ENCODE measurements at places on chromosomes 11 and 22.

DNA sequence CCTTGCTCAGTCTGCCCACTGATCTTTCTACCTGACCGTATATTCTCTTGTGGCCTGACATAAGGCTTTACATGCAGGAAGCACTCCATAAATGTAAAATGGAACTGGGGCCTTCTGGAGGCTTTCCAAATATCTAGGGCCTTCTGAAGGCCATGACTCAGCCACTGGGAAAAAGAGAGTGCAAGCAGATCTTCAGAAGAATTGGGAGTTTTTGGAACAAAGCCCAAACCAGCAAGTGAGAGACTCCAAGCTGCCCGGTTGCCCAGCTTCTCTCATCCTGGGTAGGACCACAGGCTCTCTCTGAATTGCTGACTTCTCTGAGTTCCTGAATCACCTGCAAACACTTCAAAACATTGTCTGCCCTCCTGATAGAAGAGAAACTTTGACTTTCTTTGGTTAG, 107.9 kb upstream of the BMAL1 start:
- DNase-seq: no peak

GRCh38 chr22:36532466-36532865, 3.5 kb upstream of the EIF3D start:
- DNase-seq: no peak

DNA sequence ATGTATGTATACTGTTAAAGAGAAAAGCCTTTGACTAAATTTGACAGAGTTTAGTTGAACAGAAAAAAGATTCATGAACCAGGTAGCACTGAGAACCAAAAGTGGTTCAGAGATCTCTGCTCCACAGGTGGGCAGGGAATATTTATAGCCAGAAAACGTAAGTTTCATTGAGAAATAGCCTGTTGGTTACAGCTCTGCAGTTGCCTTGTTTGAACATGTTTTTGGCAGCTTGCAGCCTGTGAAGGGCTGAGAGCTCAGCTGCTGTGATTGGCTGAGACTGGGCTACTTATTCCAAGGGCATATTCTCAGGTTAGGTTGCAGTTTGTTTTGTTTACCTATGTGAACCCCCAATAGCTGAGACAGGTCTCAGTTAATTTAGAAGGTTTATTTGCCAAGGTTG, 13.5 kb upstream of the ZNF74 start:
- DNase-seq: no peak

DNA sequence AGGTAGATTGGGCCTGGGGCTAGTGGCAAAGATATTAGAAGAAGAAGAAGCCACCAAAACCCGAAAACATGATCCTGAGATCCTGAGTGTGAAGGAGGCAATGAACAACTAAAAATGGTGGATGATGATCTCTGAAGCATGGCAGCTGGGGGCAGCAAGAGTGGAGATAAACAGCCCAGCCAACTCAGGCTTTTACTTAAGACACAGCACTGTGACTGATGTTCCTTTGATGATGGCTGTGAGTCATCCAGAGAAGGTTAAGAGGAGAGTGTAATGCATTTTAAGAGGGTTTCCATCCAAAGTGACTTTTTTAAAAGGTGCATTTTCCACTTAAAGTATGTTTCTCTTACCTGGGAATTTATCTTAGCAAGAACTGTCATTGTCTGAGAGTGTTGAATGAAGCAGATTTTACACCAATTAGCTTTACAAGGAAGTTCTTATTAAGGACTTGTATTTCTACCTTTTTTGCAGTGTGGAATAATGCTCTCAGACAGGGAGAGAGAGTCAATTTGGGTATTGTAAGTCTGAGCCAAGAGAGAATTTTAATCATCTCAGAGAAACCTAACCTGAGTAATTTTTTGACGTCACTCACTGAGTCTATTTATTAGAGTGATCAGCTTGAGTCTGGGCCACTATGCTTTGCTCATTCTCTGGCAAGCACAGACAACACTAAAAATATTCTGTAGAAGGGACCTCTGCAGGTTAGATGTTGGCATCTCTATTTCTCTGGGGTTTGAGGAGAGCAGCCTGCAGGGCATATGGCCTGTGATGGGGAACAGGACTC, 14.1 kb upstream of the CALCB start:
- DNase-seq: no peak

DNA sequence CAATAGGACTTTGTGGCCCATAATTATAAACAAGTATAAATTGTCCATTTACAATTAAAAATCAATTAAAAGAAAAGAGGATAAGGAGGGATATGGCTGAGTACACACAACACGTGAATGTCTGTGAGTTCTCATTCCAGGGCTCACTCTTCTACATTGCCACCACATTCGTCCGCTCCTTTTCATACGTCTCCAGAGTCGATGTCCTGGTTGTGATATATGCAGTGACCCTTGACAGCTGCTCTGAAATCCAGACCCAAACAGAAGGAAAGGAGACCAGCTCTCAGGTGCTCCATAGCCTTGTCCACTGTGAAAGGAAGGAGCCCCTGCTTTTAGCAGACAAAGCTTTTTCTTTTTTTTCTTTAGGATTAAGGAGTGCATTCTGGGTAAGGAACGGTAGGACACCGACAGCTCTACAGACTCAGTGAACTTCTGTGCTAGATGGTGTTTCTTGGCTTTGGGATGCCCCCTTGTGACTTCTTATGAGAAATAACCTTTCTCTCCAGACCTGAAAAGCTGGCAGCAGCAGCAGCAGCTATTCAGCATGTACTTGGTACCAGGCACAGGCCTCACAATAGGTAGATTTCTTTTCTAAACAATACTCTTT, 19.7 kb upstream of the DNAJB13 start:
- peak; percentile 40 for DNase-seq

GRCh38 chr11:101438126-101438525, 145.7 kb downstream of the TRPC6 start:
- no peak for DNase-seq

DNA sequence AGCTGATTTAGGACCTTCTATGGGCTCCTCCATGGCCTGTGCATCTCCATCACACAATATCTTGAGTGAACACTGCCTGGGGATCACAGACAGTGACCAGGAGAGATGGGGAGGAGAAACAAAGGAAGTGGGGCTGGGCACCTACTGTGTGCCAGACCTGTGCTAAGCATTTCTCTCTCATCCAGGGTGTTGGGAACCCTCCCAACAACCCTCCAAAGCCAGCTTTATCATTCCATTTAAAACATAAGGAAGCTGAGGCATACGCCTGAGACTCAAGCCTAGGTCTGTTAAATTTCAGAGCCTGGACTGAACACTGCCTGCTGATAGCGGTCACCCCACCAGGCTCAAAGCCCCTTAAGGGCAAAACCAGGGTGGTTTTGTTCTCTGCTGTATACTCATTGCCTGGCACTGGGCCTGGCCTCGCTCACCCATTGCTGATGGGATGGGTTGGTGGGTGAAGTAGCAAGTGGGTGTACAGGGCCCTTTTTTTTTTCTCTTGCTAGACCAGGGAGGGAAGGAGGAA, 130.1 kb downstream of the MN1 start:
- DNase-seq: no peak

All from amygdala (tissue), 56 donors.